ENCODE measurements at places on chromosomes 11 and 22. TPM values are rescaled to one million over a fixed set of nuclear protein-coding genes. Genes with fewer than 3 reads are reported as not detected.

DNA sequence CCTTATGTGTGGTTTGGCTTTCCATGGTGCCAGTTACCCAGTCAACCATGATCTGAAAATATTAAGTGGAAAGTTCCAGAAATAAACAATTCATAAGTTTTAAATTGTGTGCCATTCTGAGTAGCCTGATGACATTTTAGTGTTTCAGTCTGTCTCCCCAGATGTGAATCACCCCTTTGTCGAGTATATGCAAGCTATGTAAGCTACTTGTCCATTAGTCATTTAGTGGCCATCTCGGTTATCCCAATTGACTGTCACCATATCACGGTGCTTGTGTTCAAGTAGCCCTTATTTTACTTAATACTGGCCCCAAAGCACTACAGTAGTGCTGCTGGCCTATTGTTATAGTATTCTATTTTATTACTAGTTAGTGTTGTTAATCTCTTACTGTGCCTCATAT, 44.9 kb downstream of the ATG16L2 start:
- no peaks in the 10 kb centered on the region for H3K4me1 ChIP-seq
- no peak for DNase-seq
- H3K36me3 ChIP-seq, result no peaks in the 10 kb centered on the region
- no peaks in the 10 kb centered on the region for H3K27me3 ChIP-seq

GRCh38 chr11:117563556-117563955, 233.5 kb downstream of the DSCAML1 start:
- no peaks in the 10 kb centered on the region for H3K27me3 ChIP-seq
- H3K36me3 ChIP-seq, result no peaks in the 10 kb centered on the region
- DNase-seq, result no peak
- H3K4me3 ChIP-seq, result no peak overlapping the region
- no peaks in the 10 kb centered on the region for H3K4me1 ChIP-seq

The ARHGAP20 gene
- polyA plus RNA-seq, result not detected

DNA sequence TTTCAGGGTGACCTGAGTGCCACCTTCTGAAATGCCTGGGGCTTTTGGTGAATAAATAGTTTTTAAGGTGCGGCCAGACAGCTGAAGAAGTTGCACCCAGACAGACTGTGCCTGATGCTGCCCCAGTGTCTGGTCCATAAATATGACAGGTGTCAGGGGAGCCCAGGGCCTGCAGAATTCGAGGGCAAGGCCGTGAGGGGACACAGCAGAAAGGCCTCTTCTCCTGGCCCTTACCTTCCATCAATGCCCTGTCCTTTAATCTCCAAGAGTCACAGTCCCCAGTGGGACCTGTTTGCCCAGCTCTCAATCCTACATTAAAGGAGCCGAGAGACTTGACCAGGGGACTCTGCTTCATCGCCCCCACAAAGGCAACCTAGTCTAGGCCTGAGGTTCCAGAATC, 45.7 kb downstream of the NAT10 start:
- H3K27me3 ChIP-seq, result no peaks in the 10 kb centered on the region
- no peak for DNase-seq
- no peak overlapping the region for H3K4me3 ChIP-seq
- no peaks in the 10 kb centered on the region for H3K4me1 ChIP-seq

DNA sequence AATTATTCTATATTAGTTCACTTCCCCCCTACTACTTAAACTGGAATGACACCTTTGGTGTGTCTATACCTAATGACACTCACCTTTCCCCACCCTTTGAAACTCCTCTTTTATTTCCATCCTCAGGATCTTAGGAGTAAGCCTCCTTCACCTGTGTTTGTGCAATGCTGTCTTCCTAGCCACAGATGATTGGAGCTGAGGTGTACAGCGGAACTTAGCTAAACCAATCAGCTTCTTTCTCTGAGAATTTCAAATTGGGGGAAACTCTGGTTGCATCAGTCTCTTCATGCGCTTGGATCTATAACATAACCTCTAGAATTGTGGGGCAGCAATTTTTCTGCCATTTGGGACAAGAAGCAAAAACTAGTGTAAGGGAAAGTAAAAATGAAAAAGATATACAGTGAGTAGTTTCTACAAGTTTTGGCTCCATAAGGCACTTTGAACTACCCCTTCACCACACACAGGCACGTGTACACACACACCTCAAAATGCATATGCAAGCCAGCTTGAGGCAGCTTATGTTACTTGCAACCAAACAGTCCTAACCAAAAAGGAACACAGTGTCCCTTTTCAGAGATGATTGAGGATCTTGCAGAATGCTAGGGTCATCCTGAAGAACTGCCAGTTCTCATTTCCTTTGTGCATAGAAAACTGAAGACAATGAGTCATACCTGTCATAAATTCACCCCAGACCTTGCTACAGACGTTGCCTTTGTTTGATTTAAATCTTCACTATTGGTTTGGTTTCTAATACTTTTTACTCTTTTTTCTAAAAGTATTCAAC, 36.0 kb upstream of the LDLRAD3 start:
- no peak overlapping the region for H3K4me3 ChIP-seq
- H3K27me3 ChIP-seq, result no peaks in the 10 kb centered on the region
- no peak for DNase-seq
- H3K4me1 ChIP-seq, result no peaks in the 10 kb centered on the region
- no peak overlapping the region for H3K27ac ChIP-seq
- H3K36me3 ChIP-seq, result no peaks in the 10 kb centered on the region

DNA sequence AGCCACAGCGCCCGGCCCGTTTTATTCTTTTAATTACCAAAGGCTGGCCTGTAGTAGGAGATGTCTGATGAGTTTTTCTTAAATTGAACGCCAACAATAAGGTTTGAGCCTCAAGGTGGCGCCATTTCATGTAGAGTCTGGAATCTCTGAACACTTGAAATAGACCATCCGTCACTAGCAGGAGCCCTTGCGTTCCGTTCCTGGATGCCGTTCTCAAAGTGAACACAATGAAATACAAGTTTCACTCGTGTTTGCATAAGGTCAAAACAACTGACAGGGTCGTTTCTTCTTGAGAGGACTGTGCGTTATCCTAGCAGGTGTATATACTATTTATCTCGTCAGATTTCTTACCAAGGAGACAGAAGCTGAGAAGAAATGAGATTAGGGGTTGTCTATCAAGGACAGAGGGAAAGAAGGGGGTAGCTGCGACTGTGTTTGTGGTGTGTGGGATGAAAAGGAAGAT, 18.7 kb upstream of the SCGB1D1 start:
- no peaks in the 10 kb centered on the region for H3K27me3 ChIP-seq
- H3K27ac ChIP-seq, result no peak overlapping the region
- DNase-seq, result peak; percentile 75

GRCh38 chr11:106280036-106280435, 202.6 kb downstream of the AASDHPPT start:
- no peaks in the 10 kb centered on the region for H3K4me1 ChIP-seq
- no peaks in the 10 kb centered on the region for H3K36me3 ChIP-seq
- no peaks in the 10 kb centered on the region for H3K27me3 ChIP-seq

DNA sequence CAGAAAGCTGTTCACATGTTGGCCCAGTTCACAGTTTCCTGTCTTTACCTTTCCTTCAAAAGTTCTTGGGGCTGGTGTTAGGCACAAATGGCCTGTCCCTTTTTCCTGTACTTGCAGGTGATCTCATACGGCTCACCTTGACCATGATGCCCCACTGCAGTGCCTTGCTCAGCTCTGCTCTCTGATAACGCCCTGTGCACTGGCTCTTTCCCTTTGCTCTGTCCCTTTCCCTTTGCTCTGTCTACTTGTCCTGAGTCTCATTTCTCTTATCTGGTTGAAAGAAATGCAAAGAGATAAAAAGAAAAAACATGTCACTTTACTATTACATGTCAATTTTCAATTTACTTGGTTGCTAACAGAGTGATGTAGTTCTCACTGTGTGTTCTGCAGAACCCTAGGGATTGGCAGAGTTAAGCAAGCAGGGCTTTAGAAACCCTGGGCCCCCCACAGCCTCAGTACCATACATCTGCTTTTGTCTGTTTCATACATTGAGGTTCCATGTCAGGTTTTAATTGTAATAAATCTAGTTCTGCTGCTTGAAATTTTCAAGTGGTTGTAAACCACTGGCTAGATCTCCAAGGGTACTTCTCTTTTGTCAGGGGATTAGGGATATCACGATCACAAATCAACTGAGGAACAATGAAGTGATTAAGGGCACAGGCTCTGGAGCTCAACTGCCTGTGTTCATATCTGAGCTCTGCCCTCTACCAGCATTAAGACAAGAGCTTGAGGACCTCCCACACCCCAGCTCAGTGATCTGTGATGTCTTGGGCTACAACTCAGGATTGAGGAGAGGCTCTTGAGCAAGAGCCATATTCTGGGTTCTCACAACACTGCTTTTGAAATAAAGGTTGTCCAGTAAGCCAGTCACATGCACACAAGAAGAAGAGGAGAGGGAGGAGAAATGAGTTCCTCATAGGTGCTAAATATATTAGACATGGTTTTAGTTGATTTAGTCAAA, 16.3 kb upstream of the SORL1 start:
- no peaks in the 10 kb centered on the region for H3K4me1 ChIP-seq
- no peak for DNase-seq
- no peaks in the 10 kb centered on the region for H3K36me3 ChIP-seq
- no peaks in the 10 kb centered on the region for H3K27me3 ChIP-seq

- H3K4me3 ChIP-seq, result no peak overlapping the region
- no peaks in the 10 kb centered on the region for H3K4me1 ChIP-seq
- no peak overlapping the region for H3K27ac ChIP-seq
- no peaks in the 10 kb centered on the region for H3K27me3 ChIP-seq
Measured at GRCh38 chr22:28977481-28977971, 84.1 kb downstream of the C22orf31 start.

- no peak overlapping the region for H3K27ac ChIP-seq
- H3K27me3 ChIP-seq, result peaks cover 5% of the 10 kb centered on the region
- no peaks in the 10 kb centered on the region for H3K36me3 ChIP-seq
- H3K4me3 ChIP-seq, result no peak overlapping the region
- H3K4me1 ChIP-seq, result no peaks in the 10 kb centered on the region
- no peak for DNase-seq
Measured at GRCh38 chr22:30826670-30827355, 132.1 kb downstream of the OSBP2 start.

DNA sequence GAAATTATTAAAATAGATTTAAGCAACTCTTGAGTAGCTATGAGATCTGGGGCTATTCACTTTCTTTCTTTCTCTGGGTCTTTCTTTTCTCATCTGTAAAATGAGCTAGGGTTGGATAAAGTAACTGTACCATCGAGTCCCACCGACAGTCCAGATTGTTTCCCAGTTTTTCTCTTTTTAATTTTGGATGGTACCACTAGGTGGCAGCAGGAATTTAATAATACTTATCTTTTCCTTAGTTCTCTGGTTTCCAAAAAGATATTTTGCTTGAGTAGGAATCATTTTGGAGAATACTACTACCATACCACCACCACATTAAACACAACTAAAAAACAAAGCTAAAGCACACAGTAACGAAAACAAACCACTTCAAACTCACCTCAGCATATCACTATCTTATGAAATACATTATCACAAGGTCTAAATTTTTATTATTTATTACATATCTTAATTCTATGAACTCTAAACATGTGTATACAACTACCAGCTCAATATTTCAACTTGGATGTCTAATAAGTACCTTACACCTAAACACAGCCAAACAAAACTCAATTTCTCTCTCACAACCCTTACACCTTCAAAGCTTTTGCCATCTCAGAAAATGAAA, 584.0 kb downstream of the KCNA4 start:
- H3K27me3 ChIP-seq, result no peaks in the 10 kb centered on the region
- DNase-seq, result no peak
- H3K4me1 ChIP-seq, result no peaks in the 10 kb centered on the region
- H3K36me3 ChIP-seq, result no peaks in the 10 kb centered on the region

- no peaks in the 10 kb centered on the region for H3K27me3 ChIP-seq
- H3K27ac ChIP-seq, result no peak overlapping the region
- H3K36me3 ChIP-seq, result no peaks in the 10 kb centered on the region
- DNase-seq, result no peak
- H3K4me1 ChIP-seq, result no peaks in the 10 kb centered on the region
Measured at GRCh38 chr11:44167046-44167445, 71.6 kb downstream of the EXT2 start.

The RIC3 gene
- 2.8 TPM for polyA plus RNA-seq

- no peaks in the 10 kb centered on the region for H3K27me3 ChIP-seq
- peaks cover 9% of the 10 kb centered on the region for H3K36me3 ChIP-seq
Measured at GRCh38 chr11:74084796-74085541, 76.1 kb upstream of the UCP3 start.

DNA sequence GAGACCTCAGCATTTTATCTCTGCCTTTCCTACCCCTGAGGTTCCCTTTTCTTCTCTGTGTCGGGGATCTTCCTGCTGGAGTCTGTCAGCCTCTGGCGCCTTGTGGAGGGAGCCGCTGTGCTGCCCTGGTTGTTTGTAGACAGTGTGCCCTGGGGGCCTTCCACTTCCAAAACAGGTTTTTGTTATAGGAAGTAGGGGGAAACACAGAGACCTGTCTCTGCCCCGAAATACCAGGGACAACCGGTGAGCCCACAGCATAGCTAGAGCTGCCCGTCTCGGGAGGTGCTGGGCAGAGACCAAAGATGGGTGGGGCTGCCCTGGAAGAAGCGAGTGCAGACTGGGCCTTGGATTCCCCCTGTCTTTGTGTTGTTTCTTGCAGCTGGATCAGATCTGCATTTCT, 8.0 kb downstream of the NCAPH2 start:
- H3K27ac ChIP-seq, result no peak overlapping the region
- H3K36me3 ChIP-seq, result peaks cover 64% of the 10 kb centered on the region
- no peak overlapping the region for H3K4me3 ChIP-seq
- H3K4me1 ChIP-seq, result no peaks in the 10 kb centered on the region
- no peaks in the 10 kb centered on the region for H3K27me3 ChIP-seq
- no peak for DNase-seq

DNA sequence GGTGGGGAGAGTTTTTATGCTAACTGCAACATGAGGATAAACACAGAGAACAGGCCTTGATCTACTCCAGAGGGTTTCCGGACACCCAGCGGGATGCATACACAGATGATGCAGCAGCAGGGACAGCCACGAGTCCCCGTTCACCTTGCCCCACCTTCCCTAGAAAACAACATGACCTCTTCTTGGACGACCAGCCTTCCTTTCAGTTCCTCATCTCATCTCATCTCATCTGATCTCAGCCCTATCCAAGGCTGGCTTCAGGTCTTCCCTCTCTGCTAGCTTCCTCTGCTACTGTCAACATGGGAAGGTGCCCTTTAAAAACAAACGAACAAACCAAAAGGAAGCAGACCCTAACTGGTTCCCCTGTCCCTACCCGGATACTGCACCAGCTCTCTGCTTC, 1356.2 kb downstream of the TBC1D22A start:
- no peak for DNase-seq
- H3K4me3 ChIP-seq, result no peak overlapping the region
- H3K27ac ChIP-seq, result no peak overlapping the region
- no peaks in the 10 kb centered on the region for H3K27me3 ChIP-seq
- no peaks in the 10 kb centered on the region for H3K4me1 ChIP-seq

- DNase-seq, result no peak
- no peaks in the 10 kb centered on the region for H3K4me1 ChIP-seq
Measured at GRCh38 chr11:7614656-7615055, 58.6 kb downstream of the CYB5R2 start.

The CARD18 gene
- not detected for polyA plus RNA-seq
